NCI-H1694 (cell line): ENCODE measurements at places on chromosomes 16 and 17.

DNA sequence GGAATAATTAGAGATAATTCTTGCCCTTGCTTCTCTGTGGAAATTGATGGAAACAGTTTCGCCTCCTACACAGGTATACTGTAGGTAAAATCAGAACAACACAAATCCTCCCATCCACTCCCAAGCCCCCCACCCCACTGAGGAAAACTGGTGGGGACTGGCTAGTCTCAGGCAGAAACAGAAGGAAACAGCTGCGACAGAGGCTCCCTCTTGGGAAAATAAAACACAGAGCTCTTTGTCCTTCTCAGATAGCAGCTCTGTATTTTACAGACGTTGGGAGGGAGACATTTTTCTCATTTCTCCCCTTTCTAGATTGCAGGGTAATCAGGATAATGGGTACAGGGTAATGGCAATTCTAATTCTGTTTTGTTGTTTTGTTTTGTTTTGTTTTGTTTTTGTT is 1.1 kb downstream of the SLFN13 start:
- DNase-seq: no peak

GRCh38 chr16:54489225-54490111 is 202.9 kb upstream of the IRX3 start:
- no peak for DNase-seq

DNA sequence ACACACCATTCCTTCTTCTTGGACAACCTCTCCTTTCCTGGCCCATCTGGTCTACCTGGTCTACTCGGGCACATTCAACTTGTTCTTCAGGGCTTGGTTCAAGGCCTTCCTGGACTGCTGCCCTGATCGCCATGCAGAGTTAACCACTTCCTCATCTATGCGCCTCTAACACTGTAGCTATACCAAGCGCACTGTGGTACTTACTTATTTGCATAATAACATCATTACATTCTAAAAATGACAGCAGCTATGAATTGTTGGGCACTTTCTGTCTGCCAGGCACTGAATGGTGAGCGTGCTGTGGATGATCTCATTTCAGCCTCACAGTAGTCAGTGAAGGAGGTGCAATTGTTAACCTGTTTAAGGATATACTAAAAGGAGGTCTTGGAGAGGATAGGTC is 66.9 kb upstream of the SDK2 start:
- DNase-seq: no peak

DNA sequence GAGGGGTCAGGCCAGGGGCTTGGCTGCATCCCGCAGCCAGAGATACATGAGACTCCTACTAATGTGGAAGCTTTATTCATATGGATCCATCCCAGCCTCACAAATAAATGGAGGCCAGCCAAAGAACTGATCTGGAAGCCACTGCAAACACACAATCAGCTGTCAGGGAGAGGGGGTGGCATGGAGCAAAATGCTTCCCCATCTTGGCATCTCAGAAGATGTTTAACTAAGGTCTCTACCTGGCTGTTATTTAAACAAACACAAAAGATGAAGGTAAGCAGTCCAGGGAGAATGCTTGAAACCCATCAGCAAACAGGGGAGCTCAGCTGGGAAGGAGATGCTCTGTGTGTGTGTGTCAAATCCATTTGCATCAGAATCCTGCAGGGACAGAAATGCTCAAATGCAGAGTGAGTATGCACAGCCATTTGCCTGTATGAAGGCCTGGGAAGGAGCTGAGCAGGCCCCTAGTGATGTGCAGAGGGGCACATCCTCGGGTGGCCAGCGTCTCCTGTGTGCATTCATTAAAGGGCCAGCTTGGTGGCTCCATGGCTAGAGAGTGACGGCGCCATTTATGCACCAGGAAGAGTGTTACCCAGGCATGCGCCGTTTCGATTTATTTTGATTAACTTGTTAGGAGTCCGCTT is 34.2 kb upstream of the IRX3 start:
- DNase-seq: no peak

- DNase-seq: no peak
Measured at GRCh38 chr17:28527859-28528258, 21.7 kb downstream of the FOXN1 start.

GRCh38 chr16:12318661-12319427 is 342.3 kb downstream of the SNX29 start:
- DNase-seq: no peak

- no peak for DNase-seq
Measured at GRCh38 chr16:8258523-8258922, 331.8 kb downstream of the TMEM114 start.
